GM23248 (cell line): ENCODE measurements at places on chromosomes 1 and 21.

DNA sequence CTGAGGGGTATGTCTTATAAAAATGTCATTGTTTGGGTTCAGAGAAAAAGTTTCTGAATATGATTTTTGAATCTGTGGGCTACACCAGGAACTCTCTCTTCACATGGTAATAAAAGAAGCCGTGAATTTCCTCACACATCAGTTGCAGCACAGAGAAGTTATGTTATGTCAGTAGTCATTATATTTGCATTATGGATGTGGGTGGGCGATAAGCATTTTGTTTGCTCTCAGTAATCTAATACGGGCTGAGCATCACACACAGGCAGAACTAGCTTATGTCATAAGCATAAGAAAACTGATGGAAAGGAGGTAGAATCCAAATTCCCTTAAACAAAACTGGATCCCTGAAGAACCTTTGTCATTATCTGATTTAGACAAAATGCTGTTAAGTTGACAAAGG lies 70.8 kb downstream of the PRDM2 start:
- no peak for DNase-seq

DNA sequence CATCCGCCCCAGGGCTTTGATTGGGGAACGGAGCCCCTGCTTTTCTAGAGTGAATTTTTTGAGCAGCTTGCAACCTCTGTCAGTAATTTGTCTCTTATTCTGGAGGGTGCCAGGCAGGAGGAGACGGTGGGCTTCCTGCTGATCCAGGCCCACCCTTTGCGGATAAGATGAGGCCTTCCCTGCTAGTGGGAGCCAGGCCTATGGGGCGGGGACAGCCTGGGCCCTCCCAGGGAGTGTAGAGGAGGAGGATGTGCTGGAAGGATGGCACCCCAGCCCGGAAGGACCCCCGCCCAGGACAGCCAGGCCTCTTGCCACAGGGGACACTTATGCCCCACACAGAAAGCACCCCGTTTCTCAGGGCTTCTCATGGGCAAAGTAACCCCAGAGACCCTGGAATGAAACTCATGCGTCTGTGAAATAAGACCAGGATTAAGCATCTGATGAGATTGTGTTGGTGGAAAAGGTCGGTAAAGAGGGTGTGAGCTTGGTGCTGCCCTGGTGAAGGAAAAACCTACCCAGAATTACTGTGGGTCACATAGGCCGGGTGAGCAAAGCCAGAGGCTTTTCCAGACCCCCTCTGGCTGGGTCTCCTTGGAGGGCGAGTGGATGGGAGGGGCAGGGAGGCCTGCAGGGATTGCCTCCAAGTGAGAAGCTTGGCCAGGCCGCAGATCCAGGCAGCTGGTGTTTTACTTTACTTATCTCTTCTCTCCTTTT lies 118.7 kb downstream of the SIK1 start:
- DNase-seq = no peak

- DNase-seq = peak; percentile 50
Measured at GRCh38 chr21:29238053-29238966, 60.4 kb upstream of the BACH1 start.

DNA sequence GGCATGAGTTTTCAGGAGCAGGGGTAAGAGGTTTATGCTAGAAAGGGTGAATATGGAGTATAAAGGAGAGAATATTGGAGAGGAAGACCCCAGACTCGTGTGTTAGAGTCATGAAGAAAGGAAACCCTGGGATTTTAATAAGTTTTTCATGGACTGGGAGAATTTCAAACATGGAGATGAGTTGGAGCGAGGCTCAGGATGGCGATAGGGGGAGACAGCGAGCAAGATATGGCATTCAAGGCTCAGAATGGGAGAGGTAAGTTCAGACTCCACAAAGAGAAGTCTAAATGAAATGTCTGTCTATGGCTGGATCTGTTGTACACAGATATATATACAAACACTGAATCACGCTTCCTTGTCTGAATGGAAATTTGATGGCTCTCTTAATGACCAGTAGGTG lies 92.5 kb downstream of the LRRC40 start:
- no peak for DNase-seq

GRCh38 chr1:19138331-19138730 lies 71.7 kb downstream of the UBR4 start:
- DNase-seq = no peak

DNA sequence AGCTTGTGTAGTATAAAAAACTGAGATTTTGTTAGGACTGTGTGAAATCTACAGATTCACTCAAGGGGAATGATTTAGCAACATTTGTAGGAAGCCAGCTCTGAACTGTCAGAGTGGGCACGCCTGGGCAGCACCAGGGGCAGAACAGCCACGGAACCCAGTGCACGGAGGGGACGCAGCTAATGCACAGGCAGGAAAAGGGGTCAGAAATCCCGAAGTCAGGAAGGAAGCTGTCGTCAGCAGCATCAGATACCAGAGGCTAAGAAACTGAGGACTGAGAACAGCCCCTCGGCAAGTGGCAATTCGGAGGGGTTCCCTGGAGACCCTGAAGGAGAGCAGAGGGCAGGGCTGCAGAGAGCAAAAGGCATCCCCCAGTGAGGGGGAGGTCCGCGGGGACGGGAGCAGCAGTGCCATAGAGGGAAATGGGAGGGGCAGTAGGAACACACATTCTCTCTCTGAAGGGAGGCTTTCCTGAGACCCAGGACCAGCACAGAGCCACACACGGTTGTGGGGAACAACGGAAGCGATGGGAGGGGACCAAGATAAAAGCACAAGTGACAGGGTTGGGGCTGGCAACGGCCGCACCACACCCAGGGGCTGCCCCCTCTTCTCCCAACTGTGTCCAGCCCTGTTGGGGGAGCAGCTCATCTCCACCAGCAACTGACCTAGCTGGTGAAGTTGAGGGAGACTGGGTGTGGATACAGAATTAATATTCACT lies 12.7 kb downstream of the UBE2J2 start:
- no peak for DNase-seq

- DNase-seq = no peak
Measured at GRCh38 chr1:183100361-183100974, 77.2 kb downstream of the LAMC1 start.

DNA sequence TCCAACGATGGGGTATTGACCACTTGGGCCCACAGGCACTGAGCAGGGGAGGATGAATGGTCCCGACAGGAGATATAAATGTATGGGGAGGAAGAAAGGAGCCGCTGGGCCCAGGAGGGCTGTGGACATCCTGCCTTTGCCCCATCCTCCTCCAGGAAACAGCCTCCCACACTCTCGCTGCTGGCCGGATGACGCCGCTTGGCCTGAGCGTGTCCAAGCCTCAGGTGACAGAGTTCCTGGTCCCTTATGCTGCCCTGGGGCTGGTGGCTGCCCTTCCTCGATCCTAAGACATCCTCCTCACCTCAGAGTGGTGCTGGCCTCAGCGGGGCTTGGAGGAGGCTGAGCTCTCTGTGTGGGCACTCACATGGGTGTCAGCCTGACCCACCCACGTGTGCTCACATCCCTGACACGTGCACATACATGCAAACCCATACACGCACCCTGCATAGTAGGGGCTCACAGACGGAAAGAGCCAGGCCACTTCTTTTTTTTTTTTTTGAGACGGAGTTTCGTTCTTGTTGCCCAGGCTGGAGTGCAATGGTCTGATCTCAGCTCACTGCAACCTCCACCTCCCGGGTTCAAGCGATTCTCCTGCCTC lies 5.9 kb upstream of the SERINC2 start:
- no peak for DNase-seq
